ENCODE measurements at places on chromosomes 5 and 9.

DNA sequence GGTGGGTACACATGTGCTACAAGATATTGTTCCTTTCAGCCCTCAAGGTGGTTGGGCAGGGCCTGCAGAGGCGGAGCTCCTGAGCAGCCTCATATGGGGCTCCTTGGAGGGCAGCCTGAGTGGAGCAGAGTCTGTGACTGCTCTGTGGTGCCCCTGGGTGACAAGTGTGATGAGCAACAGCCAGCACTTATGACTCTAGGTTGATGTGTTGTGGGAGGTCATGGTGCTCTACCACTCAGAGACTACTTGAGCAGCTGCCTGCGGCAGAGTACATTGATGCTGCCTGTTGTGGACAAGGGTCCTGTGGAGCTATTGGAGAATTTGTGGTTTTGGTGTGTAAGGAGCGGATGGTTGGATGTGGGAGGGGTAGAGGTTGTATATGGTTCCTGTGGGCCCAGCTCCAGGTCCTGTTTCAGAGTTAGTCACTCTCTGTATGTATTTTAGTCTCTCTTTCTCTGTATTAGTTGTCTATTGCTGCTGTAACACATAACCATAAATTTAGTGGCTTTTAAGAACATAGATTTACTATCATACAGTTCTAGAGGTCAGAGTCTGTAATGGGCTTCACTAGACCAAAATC lies 141.3 kb downstream of the SREK1 start:
- no peak for DNase-seq

GRCh38 chr5:54616031-54616430 lies 98.5 kb downstream of the SNX18 start:
- no peak for DNase-seq

DNA sequence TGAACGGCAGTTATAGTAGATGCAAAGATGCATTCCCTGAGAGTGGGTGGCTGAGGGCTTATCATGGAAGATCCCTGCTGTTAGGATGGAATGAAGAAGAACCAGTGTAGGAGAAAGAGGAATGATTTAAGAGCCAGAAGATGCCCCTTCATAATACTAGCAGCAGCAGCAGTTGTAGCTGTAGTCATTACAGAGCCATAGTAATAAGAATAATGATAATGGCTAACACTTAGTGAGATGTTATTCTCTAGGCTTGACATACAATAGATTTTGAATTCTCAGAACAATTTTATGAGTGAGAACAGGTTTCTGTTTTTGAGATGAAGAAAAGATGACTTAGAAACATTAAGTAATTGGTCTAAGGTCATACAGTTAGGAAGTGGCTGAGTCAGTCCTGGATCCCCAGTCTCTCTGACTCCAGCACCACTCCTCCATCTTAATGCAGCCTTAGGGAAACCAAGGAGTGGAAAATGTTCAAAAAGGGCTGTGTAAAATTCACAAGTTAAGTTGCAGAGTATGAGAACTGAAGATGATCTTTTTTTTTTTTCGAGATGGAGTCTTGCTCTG lies 459.4 kb upstream of the SGCD start:
- no peak for DNase-seq

DNA sequence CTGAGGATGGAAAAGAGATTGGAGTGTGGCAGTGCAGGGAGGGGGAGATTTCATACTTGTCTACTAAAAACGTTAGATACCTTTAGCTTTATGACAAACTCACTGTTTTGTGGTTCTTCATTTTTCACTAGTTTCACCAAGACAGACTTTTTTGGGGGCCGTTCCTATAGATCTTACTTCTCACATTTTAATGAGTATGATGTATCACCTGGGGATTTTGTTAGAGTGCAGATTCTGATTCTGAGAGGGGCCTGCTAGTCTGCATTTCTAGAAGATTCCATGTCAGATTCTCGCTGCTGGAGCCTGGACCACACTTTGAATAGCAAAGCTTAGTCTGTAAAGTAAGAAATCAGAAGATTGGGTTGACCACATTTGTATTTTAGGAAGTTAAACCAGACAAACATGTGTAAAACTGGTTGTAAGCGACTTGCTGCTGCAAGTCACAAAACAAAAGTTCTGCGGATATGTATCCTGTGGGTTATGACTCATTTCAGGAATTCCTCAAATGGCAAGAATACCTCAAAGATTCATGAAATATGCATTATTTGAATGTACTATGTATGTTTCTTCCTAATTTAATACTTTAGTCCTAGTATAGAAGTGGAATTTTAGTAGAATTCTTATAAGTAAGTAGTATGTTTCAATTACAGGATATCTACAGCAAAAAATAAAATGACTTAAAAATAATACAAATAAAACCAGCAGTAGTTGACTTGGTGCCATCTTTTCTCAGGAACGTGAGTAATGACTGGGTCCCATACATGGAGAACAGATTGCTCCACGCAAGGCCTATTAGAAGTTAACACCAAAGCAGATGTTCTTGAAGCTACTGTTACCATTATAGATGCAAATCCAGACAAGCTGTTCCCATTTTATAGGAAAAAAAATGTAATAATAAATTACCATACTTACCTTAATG lies 27.8 kb downstream of the NFIL3 start:
- no peak for DNase-seq

GRCh38 chr5:103102234-103102633 lies 17.7 kb downstream of the GIN1 start:
- DNase-seq: no peak

DNA sequence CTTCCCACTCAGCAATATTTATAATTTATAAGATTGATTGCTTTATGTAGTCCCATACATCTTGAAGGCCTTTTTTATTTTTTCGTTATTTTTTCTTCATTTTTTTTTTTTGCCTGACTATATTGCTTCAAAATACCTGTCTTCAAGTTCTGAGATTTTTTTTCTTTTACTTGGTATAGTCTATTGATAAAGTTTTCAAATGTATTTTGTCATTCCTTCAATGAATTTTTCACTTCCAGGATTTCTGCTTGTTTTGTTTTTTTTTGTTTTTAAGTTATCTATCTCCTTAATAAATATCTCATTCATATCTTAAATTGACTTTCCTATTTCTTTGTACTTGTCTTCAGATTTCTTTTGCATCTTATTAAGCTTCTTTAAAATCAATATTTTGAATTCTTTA lies 905.6 kb upstream of the CDH6 start:
- DNase-seq: no peak

- DNase-seq: no peak
Measured at GRCh38 chr5:107165296-107165695, 505.4 kb downstream of the EFNA5 start.

All from stimulated activated CD8-positive, alpha-beta memory T cell treated with anti-CD3 and anti-CD28 coated beads, Interleukin-4, amount 100 ng/mL, for 1 hour (primary cell).